ENCODE measurements at places on chromosomes 2 and 18. TPM values are rescaled to one million over a fixed set of nuclear protein-coding genes. Genes with fewer than 3 reads are reported as not detected.

- H3K4me1 ChIP-seq = no peaks in the 10 kb centered on the region
- H3K36me3 ChIP-seq = no peaks in the 10 kb centered on the region
- H3K4me3 ChIP-seq = no peak overlapping the region
- no peak overlapping the region for H3K27ac ChIP-seq
- H3K27me3 ChIP-seq = peaks cover 21% of the 10 kb centered on the region
Measured at GRCh38 chr2:105611811-105612424, 132.8 kb upstream of the NCK2 start.

- peaks cover 24% of the 10 kb centered on the region for H3K4me1 ChIP-seq
- H3K4me3 ChIP-seq = no peak overlapping the region
- peak; percentile 58 for DNase-seq
- H3K27me3 ChIP-seq = peaks cover 1% of the 10 kb centered on the region
- H3K36me3 ChIP-seq = peaks cover 7% of the 10 kb centered on the region
Measured at GRCh38 chr2:202030691-202031090, 3.0 kb upstream of the FZD7 start.

Gene NTSR2
- not detected for total RNA-seq

DNA sequence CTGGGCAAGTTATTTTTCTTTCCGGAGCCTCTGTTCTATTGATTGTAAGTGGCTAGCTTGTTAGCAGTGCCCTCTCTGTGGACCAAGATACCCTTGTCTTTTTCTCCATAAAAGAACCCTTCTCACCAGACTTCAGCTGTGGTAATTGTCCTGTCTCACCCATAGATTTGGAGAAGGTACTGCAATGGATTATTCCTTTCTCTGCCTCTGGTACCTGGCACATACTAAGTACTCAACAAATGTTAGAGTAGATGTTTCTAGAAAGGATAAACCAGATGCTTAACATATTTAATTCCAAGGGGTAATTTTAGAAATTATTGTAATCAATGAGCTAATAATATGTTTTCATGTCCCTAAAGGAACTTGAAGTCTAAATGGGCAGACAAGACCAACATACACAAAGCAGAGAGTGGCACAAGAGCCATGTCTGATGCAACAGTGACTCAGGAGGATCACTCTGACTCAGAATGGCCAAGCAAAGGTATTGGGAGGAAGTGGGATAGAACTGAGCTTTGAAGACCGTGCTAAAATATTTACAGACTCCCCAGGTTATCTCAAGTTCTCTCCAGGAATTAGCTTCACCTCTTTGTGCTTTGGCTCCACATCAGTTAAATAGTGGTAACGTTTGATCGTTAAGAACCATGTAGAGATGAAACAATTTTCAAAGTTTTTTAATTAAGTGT is 129.7 kb upstream of the OSR1 start:
- H3K27me3 ChIP-seq = no peaks in the 10 kb centered on the region
- H3K27ac ChIP-seq = no peak overlapping the region
- peaks cover 16% of the 10 kb centered on the region for H3K4me1 ChIP-seq
- H3K36me3 ChIP-seq = no peaks in the 10 kb centered on the region

DNA sequence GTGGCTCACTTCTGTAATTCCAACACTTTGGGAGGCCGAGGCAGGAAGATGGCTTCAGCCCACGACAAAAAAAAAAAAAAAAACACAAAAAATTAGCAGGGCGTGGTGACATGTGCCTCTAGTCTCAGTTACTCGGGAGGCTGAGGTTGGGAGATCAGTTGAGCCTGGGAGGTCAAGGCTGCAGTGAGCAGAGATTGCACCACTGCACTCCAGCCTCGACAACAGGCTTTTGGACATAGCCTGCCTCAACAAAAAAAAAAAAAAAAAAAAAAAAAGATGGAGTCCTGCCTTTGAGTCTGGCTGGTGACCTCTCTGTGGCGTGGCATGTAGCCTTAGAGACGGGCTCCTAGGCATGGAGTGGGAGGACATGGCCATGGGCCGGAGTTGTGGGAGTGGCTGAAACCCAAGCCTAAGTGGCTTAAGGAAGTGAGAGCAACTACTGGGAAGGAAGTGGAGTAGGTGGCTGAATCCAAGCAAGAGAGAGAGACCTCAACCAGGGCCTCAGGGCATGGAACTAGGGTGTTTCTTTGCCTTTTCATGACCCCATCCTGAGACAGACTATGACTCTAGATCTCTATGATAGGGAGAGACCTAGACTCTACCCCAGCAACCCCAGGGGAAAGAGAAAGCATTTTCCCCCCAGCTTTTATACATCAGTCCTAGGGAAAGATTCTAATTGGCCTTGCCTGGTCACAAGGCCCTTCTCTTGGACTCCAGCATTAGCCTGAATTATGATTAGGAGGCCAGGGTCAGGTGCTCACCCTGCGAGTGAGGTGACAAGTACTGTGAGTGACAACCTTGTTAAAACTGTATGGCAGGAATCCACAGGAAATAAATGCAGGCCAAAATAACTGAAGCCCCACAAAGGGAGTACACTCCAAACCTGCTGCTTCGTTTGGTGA is 34.2 kb downstream of the NPAS2 start:
- H3K4me3 ChIP-seq = no peak overlapping the region
- no peak overlapping the region for H3K27ac ChIP-seq
- H3K4me1 ChIP-seq = peaks cover 44% of the 10 kb centered on the region

DNA sequence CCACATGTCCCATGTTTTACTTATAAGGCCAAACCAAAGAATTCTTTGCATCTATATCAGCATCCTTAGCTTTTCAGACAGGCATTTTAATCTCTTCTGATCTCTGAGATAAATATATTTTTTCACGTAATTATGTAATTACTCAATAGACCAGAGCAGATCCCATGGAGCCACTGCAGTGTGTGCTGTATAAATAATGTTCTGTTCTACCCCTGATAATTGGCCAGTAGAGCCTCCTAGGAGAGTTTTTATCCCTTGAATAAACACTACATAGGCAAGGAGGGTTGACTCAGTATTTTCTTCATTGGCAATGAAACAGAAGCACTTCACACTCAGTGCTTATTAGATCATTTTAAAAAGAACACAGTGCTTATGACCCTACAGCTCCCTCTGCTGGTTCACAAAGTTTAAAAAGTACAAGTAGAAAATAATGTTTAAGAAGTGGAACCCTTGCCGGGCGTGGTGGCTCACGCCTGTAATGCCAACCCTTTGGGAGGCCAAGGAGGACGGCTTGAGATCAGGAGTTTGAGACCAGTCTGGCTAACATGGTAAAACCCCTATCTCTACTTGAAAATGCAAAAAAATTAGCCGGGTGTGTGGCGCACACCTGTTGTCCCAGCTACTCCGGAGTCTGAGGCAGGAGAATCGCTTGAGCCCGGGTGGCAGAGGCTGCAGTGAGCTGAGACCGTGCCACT is 91.9 kb downstream of the PPP1R1C start:
- peak overlapping the region; percentile 39 for H3K4me3 ChIP-seq
- peaks cover 1% of the 10 kb centered on the region for H3K27me3 ChIP-seq
- peaks cover 59% of the 10 kb centered on the region for H3K4me1 ChIP-seq
- H3K27ac ChIP-seq = peak overlapping the region; percentile 58
- peak; percentile 97 for DNase-seq

DNA sequence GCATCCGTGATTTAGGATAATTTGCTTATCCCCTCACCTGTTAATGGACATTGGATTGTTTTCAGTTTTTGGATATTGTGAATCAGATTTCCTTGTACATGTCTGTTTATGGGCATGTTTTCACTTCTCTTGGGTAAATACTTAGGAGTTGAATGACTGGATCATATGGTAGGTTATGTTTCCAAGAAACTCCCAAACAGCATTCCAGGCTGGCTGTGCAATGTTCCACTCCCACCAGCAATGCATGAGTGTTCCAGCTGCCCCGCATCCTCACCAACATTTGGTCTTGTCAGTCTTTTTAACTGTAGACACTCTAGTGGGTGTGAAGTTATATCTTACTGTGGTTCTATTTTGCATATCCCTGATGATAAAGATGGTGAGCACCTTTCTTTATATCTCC is 8.9 kb upstream of the LRRFIP1 start:
- H3K4me1 ChIP-seq = peaks cover 56% of the 10 kb centered on the region
- H3K27ac ChIP-seq = peak overlapping the region; percentile 85
- peaks cover 3% of the 10 kb centered on the region for H3K27me3 ChIP-seq
- peak overlapping the region; percentile 59 for H3K4me3 ChIP-seq
- H3K36me3 ChIP-seq = no peaks in the 10 kb centered on the region

DNA sequence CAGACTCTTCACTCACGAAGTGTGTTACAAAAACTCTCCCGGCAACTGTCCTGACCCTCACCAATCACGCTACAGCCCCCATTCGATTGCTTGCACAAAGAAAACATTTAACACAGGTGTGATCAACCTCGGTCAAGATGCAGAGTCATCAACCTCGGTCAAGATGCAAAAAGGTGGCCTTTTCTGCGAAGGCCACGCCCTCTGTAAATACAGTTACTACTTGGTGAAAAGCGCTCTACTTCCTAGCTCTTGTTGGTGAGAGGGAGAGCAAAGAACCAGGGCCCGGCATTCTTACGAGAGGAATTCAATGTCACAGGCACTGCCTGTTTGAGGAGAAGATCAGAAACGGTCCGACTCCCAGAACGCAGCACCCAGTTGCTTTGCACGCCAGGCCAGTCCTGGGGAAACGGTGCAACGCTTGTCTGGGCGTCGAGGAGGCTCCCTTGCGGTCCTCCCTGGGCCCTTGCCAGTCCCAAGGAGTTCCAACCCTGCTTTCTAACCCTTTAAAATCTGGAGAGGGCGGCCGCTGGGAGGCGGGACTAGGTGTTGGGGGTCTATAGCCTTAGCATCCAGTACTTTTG is 1.9 kb downstream of the PIEZO2 start:
- H3K4me3 ChIP-seq = no peak overlapping the region
- no peak for DNase-seq
- H3K4me1 ChIP-seq = no peaks in the 10 kb centered on the region
- no peak overlapping the region for H3K27ac ChIP-seq
- H3K27me3 ChIP-seq = peaks cover 38% of the 10 kb centered on the region

GRCh38 chr2:159232456-159233170 is 53.9 kb downstream of the WDSUB1 start:
- peaks cover 24% of the 10 kb centered on the region for H3K36me3 ChIP-seq
- no peak overlapping the region for H3K27ac ChIP-seq
- no peak for DNase-seq

Measured in HFFc6 (cell line).